ENCODE measurements at places on chromosomes 5 and 9. TPM values are rescaled to one million over a fixed set of nuclear protein-coding genes. Genes with fewer than 3 reads are reported as not detected.

Gene PCDHGC5
- polyA plus RNA-seq: 0.81 TPM

Gene FAXDC2
- polyA plus RNA-seq: 42.6 TPM

Gene TLX3
- polyA plus RNA-seq: not detected

Gene C9
- 0.37 TPM for polyA plus RNA-seq

Gene EGR1
- 244 TPM for polyA plus RNA-seq

Gene FBN2
- 101 TPM for polyA plus RNA-seq

Gene RASGRF2
- polyA plus RNA-seq: 2.3 TPM

Gene NME5
- polyA plus RNA-seq: 31.8 TPM

DNA sequence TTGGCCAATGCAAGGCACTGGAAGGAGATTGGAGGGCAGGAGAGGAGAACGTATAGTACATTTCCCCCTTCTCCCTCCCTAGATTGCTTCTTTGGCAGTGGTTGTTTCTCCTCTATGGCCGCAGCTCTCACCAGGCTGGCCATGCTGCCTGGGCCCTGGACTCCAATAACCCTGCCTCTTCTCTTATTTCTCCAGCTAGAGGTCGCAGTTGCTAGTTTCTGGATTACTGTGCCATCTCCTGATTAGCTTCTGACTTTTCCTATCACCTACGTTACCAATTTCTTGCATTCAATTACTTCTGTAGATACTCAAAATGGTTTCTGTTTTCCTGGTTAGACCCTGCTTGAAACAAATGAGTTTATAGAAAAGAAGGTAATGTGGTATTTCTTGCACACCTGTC lies 2.4 kb upstream of the MACIR start:
- DNase-seq: no peak

DNA sequence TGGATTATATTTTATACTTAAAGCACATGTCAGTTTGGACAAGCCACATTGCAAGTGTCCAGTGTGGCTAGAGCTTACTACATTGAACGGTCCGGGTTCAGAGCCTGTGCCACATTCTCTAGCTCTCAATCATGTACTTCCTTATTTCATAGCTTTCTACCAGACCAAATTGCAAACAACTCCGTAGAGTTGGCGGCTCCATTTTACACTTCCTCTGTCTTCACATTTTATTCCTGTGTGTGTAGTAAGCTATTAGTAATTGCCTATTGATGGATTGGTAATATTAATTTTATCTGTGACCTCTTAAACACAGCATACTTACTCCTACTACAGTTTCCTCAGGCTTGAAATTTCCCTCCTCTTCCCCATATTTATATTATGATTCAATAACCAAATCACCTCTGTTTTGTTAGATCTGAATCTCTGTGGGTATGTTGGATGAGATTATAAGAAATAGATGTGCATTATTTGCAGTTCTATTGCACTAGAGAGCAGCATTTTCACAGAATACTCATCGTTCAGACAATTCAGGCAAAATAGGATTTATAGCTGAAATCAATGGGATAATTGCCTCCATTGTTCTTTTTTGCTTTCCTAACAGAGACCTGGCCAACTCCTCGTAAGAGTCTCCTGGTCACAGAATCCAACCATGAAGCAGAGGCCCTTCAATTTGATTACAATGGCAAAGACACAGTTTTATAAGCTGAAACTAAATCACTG lies 29.0 kb upstream of the C9orf72 start:
- no peak for DNase-seq

DNA sequence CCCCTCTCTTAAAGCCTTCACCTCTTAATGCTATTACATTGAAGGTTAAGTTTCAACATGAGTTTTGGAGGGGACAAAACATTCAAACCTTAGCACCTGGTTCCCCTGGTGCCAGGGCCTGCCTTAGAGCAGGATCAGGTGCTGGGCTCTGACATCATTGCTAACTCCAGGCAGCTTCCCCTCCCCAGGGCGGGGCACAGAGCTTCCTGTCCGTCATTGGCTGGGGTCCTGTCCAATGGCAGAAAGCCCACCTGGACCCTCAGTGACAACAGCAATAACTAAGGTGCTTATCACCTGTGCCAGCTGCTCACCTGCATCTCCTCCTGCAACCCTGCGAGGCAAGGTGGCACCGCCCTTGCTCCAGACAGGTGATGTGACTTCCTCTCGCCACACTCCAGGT lies 177.4 kb downstream of the NSG2 start:
- DNase-seq: no peak

- DNase-seq: no peak
These were observed 140.3 kb upstream of the CHD1 start for GRCh38 chr5:99068944-99069650.

DNA sequence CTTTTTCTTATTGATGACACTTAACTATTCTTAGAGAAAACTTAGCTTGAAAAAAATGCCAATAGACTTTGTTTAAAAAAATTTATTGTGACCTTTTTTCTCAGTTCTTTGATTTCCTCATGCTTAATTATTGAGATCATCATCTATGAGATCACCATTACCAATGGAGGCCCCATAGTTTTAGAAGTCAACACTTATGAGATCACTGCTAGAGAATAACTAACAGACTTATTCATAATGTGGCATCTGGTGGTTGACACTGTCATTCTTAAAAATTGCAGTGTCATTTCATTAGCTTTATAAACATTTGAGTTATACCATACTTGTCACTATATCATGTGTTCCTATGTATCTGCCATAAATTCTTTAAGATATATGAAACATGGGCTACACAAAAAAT lies 14.9 kb upstream of the FEM1C start:
- no peak for DNase-seq

GRCh38 chr5:126448720-126449119 lies 25.5 kb downstream of the GRAMD2B start:
- no peak for DNase-seq

GRCh38 chr9:128349125-128349524 lies 8.8 kb downstream of the SLC27A4 start:
- no peak for DNase-seq

- no peak for DNase-seq
These were observed 52.4 kb downstream of the SLC44A1 start for GRCh38 chr9:105296877-105297287.

- no peak for DNase-seq
These were observed 43.5 kb upstream of the ANKDD1B start for GRCh38 chr5:75567710-75568109.

DNA sequence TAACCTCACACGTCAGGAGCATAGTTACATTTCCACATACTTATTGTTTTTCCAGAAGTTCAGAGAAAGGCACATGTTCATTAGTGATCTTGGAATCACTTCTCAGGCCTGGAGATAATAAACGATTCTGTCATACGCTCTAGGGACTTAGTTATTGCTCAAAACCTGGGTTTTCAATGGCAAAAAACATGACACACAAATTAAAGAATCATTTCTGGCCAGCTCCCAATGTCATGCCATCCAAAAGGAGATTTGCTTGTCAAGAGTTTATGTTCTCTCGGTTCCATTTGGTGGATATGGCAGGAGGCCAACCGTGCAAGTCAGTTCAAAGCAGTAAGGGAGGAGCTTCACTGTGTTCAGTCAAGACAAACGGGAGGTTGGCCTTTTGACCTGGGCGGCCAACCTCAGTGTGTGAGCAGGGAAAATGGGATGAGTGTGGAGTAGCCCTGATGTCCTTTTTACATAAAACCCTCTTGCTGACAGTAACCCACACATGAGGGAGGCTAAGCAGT lies 123.4 kb downstream of the NXNL2 start:
- peak; percentile 59 for DNase-seq

DNA sequence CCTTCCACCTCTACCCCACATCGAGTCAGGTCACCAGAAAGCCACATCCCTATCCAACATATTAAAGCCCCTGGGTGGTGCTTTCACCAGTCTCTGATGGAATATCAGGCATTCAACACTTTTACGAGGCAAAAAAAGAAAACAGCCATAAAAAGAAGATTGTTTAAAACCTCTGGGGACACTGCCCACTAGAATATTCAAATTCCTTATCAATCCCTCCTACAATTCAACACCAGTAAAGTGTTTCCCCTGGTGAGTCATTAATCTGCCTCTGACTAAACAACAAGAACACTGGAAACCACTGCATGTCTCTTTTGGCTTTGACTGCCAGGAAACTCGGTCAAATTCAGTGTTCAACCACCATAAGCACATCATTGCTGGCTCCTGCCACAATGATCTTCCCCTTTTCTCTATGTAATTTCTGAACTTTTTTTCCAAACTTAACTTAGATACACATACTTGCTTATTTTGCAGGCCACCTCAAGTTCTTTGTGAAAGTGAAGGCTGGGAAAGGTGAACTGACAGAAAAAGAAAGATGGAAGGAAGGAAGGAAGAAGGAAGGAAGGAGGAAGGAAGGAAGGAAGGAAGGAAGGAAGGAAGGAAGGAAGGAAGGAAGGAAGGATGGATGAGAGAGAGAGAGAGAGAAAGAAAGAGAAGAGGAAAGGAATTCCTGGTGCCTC lies 105.3 kb downstream of the PAX5 start:
- no peak for DNase-seq

DNA sequence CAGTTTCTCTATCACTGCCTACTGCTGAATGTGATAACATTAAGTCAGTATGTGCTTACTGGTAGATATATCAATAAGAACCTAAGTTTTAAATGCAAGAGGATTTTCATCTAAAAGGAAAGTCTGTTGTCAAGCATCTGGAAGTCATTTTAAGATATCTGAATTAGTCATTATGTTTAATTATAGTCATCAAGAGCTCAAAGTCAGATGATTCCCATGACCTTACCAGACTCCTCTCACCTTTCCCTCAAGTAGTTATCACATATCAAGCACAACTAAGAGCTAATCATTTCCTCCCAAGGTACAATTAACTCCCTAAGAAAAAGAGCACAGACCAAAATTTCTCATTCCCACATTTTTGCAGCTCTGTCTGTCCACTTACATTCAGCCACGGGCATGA lies 45.5 kb downstream of the PUM3 start:
- no peak for DNase-seq

DNA sequence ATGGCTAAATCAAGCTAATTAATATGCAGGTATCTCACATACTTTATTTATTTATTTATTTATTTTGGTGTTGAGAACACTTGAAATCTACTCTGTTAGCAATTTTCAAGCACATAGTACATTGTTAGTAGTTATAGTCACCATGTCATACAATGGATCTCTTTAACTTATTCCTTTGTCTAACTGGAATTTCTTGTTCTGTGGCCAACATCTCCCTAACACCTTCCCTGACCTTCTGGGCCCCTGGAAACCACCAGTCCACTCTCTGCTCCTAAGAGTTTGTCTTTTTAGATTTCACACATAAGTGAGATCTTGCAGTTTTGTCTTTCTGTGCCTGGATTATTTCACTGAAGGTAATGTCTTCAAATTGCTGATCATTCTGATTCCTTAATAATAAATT lies 229.1 kb downstream of the SEMA5A start:
- no peak for DNase-seq

- no peak for DNase-seq
These were observed 22.6 kb upstream of the CCDC112 start for GRCh38 chr5:115319007-115319406.

- DNase-seq: no peak
These were observed 31.8 kb downstream of the SPATA31D1 start for GRCh38 chr9:82020331-82020730.

GRCh38 chr9:21750021-21750735 lies 52.3 kb upstream of the MTAP start:
- no peak for DNase-seq

GRCh38 chr5:50593681-50594080 lies 72.8 kb upstream of the PARP8 start:
- no peak for DNase-seq

DNA sequence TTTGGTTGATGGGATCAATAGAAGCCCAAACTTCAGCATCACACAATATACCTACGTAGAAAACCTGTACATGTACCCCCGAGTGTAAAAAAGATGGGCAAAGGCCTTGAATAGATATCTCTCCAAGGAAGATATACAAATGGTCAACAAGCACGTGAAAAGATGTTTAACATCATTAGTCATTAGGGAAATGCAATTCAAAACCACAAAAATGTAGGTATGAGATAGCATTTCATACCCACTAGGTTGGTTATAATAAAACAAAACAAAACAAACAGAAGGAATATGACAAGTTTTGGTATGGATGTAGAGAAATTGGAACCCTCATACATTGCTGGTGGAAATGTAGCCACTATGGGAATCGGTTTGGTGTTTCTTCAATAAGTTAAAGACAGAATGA lies 33.1 kb upstream of the PPARGC1B start:
- DNase-seq: no peak

DNA sequence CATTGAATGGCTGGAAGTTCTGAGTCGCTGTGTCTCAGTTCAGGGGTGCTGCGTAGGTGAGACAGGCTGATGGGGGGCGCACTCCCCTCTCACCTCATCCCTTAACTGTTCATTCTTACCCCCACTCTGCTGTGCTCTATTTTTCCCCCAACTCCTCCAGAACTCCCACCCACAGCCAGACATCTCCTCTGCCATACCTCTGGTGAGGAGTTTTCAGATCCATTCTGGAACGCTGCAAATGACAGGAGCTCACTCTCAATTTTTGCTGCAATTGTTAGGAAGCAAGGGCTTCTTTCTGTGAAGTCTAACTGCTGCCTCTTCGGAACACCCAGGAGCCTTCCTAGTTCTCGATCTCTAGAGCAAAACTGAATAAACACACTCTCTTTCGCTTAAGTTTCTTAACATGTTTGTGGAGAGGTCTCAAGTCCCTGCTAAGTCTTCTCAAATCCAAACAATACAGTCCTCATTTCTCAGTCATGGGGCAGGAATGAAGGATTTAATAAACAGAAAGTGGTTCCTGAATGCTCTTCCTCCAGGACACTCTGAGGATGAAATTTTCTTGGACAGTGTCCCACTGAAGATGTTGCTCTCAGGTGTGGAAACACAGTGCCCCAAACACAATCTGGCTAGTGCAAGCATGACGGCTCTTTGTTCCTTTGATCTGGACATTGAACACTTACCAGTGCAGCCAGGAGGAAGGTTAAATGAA lies 387.7 kb downstream of the KDM4C start:
- DNase-seq: no peak

GRCh38 chr5:73215531-73215890 lies 42.5 kb downstream of the TMEM174 start:
- DNase-seq: no peak

- DNase-seq: no peak
These were observed 407.0 kb upstream of the KLF4 start for GRCh38 chr9:107896544-107896943.

- DNase-seq: peak; percentile 44
These were observed 16.2 kb upstream of the NDUFB6 start for GRCh38 chr9:32589083-32589723.

DNA sequence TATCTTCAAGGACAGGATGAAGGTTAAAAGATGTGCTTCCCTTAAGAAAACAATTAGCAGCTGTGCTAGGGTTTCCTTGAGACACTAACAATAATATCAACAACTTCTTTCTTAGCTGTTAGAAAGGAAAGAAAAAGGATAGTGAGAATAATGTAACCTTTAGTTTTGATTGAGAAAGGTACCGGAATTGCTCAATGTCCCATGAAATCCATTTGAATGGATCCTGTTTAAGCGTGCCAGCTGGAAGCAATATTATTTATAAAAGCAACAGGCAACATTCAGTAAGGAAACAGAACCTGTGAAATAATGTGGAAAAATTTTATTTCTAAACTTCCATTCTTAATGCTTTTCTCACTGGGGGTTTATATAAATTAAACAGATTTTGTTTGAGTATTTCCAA lies 120.9 kb downstream of the CCDC192 start:
- no peak for DNase-seq

GRCh38 chr9:106467113-106467864 lies 395.7 kb upstream of the ZNF462 start:
- peak; percentile 71 for DNase-seq

GRCh38 chr9:135080286-135081263 lies 6.9 kb upstream of the OLFM1 start:
- no peak for DNase-seq

Data from left kidney (tissue), 8 donors.